ENCODE measurements at places on chromosomes 16 and 17.
A peak's percentile ranks its signal among the peaks of the same experiment; 100 is the strongest.

- DNase-seq, result no peak
Measured at GRCh38 chr16:65608455-65608854, 486.6 kb upstream of the CDH11 start.

DNA sequence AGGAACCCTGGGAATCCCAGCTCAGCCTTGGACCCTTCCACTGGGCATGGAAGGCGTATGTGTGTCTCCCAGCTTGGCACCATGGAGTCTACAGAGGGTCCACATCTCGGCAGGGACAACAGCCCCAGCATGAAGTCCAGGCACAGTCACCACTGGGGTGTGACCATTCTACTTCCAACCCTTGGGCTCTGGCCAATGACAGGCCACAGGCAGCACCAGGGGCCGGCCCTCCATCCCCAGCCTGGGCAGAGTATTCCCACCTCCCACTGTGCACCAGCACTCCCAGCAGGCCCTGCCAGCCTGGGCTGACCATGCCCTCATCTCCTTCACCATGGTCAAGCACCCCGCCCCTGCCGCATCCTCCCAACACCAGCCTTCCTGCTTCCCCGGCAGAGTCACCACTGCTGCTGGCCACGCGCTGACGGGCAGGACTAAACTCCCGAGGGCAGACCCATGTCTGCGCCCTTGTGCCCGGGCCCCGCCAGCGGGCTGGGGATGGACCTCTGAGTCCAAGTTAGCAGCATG, 9.5 kb upstream of the PPP1R27 start:
- no peak for DNase-seq

DNA sequence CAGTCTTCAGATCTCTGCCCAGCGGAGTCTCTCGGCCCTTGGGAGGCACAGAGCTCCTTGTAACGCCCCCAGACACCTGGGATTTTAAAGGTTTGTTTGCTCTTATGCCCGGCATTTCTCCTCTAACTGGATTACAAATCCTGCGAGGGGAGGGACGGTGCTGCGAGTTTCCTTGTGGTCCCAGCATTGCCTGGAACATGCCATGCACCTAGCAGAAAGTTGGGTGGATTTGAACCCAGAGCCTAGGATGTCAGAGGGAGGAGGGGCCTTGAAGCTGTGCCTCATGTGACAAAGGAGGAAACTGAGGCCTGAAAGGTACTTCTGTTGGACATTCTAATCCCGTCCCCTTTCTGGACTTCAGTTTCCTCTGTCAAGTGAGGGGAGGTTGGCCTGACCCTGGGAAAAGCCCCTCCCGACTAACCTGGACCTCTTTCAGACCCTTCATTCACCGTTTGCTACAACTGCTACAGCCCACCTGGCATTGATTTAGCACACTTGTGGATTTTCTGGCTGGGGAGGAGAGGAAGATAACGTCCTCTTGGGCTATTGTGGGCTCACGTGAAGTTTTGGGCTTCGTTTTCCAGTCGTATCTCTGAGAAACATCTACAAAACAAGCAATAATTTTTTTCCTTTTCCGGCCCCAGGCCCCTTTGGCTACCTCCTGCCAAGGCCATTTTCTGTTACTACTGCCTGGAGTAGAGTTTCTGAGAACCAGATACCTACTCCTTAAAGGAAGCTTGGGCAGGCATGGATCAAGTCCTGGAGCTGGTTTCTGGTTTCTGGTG, 30.9 kb downstream of the MRC2 start:
- peak; percentile 14 for DNase-seq

DNA sequence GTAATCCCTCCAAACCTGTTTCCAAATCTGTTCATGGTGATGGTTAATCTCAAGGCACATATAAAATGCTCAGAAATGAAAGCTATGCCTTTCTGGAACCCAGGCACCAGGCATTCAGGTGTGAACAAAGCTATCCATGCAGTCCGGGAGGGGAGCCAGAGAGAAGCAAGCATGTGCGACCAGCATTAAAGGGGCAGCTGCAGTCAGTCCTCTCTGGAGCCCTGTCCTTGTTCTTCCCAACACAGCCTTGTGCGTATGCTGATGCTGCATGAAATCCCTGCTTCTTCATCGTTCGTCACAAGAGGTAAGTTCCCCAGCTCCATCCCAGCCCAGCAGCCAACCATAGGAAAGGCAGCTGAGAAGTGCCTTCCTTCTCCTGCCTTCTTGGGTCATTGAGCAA, 148.7 kb downstream of the GRIN2A start:
- no peak for DNase-seq

GRCh38 chr16:64532117-64532516, 589.7 kb downstream of the CDH11 start:
- DNase-seq, result no peak

GRCh38 chr17:77212081-77212832, 71.5 kb downstream of the SEC14L1 start:
- DNase-seq, result no peak

- peak; percentile 92 for DNase-seq
Measured at GRCh38 chr16:88856122-88856827, 472 bp downstream of the GALNS start.

- DNase-seq, result no peak
Measured at GRCh38 chr17:11490171-11490755, 108.0 kb upstream of the DNAH9 start.

- DNase-seq, result peak; percentile 81
Measured at GRCh38 chr17:1720856-1721386, 3.6 kb upstream of the WDR81 start.

DNA sequence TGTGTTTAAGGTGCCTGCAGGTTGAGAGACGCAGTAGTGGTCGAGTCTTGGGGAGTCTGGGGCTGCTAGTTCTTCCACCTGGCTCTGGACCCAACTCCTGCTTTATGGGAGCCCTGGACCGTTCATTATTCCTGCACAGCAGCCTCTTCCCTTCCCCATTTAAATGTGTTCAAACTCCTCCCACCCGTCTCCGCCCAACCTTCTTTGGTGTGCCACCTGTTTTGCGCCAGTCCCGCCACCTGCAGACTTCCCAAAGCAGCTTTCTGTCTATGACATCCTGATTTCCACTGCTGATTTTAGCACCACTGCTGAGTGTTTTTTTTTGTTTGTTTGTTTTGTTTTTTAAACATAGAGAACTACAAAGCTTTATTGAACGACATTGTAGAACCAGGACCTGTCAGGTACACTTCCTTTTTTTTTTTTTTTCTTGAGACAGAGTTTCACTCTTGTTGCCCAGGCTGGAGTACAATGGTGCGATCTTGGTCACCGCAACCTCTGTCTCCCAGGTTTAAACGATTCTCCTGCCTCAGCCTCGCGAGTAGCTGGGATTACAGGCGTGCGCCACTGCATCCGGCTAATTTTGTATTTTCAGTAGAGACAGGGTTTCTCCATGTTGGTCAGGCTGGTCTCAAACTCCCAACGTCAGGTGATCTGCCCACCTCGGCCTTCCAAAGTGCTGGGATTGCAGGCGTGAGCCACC, 12.8 kb downstream of the ADORA2B start:
- no peak for DNase-seq

GRCh38 chr16:24966634-24967033, 48.5 kb downstream of the ARHGAP17 start:
- no peak for DNase-seq

GRCh38 chr16:55152875-55153390, 171.1 kb upstream of the IRX6 start:
- DNase-seq, result no peak

- no peak for DNase-seq
Measured at GRCh38 chr16:10754941-10755340, 11.3 kb downstream of the NUBP1 start.

DNA sequence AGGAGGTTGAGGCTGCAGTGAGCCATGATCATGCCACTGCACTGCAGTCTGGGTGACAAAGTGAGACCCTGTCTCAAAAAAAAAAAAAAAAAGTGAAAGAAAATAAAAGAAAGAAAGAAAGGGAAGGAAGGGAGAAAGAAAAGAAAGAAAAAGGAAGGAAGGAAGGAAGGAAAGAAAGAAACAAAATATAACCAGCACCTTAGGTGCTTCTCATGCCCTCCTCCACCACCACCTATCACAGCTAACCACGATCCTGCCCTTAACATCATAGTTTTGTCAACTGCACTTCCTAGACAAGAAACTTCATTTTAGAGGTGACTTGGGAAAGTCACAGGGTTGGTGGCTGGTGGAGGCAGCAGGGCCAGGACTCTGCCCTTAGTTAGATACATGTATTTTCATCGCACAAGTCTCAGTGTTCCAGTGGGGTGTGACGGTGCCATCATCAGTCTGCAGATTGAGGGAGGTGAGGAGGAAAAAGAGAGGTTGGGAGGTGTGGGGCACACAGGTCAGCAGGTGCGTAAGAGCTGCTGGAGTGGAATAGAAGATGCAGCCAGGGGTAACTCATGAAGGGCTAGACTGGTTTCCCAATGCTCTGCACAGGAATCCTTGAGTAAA, 10.0 kb downstream of the SUPT4H1 start:
- DNase-seq, result no peak

GRCh38 chr17:39177256-39177655, 11.3 kb upstream of the ARL5C start:
- peak; percentile 97 for DNase-seq

DNA sequence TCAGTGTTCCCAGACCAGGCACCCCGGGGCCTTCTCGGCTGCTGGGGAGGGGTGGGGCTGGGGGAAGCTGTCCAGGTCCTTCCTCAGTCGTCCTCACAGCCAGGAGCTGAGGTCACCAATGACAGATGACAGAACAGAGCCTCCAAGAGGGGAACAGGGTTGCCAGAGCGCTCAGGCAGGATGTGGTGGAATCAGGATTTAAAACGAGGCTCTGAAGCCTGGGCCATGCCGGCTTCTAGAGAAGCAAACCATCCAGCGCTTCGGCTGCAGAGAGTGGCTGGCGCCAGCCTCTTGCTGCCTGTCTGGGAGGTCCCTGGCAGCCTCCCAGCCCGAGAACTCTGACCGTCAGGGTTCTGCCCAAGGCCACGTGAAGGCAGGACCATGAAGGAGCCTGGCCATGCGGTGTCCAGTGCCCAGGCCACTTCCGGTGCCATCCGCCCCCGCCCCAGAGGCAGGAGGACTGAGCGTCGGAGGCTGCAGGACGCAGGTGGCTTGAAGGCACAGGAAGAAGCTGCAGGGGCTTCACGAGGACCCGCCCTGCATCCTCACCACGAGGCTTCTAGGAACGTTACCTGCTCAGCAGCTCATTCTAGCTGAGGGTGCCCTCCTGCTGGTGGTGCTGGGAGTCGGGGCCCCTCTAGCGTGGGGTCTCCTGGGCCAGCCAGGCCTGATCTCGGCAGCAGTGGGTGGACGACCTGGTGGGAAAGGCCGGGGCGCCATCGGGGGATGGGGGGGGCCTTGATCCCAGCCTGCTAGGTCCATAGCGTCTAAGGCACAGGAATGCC, 78.5 kb downstream of the KLHDC4 start:
- no peak for DNase-seq

GRCh38 chr16:23182679-23183542, at the start of gene SCNN1G:
Gene SCNN1G (plus strand): TSS chr16:23182745. CDS start chr16:23186272, 3,527 bp downstream.
- peak; percentile 76 for DNase-seq

GRCh38 chr17:13025687-13026086, 7.9 kb upstream of the ELAC2 start:
- no peak for DNase-seq

- DNase-seq, result no peak
Measured at GRCh38 chr17:59757470-59757869, 50.0 kb downstream of the VMP1 start.

DNA sequence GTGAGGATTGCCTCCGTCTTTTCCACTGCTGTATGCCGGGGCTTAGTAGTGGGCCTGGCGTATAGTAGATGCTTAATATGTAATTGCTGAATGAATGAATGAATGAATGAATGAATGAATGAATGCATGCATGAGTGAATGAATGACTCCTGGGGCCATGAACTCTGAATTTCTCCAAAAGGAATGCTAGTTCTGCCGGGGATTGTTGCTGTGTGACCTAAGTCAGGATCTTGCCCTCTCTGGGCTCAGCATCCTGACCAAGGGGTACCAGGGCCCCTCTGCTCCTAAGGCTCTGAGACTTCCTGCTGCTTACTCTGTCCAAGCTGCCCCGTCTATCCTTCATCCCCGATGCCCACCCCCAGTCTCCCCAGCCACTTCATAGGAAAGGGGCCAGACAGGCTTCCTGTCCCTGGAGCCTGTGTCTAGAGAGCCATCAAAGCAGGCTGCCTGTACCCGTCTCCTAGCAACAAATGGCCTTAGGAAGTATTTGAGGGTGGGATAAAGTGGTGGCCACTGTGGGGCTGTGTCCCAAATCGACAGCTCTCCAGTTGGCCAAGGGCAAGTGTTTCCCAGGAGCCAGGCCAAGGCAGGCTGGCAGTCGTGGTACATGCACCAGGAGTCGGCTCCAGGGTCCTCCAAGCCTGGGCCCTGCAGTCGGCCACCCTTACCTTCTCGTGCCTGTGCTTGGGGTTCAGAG, 11.6 kb upstream of the MPRIP start:
- no peak for DNase-seq

DNA sequence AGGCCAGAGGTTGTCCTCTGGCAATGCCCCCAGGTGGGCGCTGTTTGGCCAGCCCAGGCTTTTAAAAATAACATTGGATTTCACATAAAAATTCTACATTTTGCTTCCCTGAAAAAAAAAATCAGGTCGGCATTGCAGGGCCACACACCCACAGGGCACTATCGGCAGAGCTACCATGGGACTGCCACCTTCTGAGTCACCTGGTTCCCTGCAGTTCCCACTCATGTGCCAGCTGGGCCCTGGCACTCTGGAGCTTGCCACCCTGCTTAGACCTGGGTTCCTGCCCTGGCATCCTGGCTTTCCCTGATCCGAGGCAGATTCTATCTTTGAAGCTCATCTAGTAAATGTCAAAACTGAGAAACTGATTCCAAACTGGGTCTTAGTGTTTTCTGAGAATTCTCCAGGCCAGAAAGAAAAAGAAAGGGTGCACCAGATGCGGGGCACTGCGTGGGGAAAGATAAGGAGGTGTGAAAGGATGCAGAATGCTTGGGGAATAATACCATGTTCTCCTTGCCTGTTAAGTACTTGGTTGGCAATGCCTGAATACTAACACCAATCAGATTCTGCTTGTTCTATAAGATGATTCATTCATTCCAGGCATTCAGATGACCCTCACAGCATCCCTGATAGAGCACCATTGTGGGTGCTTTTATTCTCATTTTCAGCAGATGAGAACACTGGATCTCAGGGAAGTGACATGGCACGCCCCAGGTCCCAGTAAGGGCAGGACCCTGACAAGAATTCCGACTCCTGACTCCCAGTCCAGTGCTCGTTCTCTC, 51.8 kb downstream of the RAI1 start:
- DNase-seq, result no peak

DNA sequence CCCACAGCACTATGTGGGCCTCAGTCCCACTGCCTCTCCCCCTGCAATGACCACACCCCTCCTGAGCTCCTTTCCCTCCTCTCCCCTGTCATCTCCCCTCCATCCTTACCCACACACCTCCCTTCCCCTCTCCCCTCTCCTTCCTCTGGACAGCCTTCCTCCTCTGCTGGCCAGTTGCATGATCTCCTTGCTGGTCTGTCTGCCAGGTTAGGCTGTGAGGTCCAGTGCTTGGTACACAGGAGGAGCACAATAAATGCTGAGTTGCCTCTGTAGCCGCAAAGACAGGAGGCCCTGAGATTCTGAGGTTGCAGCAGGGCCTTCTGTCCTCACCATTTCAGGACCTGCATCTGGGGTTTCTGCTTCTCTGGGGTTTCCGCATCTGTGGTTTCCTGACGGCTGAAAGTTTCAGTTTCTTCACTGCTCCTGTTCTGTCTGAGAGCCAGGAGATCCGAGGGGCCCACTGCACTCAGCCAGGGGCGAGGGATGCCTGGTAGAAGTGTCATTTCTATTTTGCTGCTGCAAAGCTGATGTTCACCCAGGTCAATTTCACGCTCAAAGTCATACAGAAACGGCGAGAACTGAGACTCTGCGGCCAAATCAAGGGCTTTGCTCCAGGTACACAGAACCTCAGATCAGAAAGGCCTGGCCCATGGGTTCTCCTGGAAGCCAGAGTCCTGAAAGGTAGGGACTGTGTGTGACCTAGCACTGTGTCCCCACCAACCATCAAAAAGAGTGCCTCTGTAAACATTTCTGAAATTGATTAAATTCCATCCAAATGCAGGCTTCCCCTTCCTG, 4.6 kb upstream of the SLC12A3 start:
- no peak for DNase-seq
